Stimulated activated CD8-positive, alpha-beta memory T cell treated with anti-CD3 and anti-CD28 coated beads, Interleukin-7, amount 100 ng/mL, for 24 hours (primary cell): ENCODE measurements at places on chromosomes 2 and 18.

DNA sequence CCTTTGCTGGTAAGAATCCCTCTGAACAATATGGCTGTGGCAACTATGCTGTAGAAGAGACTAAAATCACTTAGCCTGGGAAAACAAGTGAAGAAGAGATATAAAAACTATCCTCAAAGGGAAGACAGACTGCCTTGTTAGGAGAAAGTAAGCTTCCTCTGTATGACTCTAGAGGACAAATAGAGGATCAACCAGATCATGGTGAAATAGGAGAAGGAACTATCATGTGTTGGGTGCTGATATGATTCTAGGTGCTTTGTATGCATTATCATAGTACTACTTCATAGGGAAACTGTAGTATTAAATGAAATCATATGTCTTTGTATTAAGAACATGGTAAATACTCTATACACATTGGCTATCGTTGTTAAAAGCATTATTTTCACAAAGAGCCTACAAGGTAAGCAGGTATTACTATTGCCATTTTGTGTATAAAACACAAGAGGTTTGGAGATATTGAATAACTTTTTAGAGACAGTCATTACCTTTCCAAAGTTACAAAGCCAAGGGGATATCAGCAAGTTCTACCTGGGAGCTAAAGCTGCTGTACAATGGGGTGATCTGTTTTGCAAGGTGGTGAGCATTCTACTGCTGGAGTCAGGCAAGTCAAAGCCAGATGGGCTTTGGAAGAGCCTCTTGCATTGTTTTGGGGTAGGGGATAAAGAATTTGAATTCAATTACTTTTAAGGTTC is 402.6 kb downstream of the ALK start:
- DNase-seq = no peak

DNA sequence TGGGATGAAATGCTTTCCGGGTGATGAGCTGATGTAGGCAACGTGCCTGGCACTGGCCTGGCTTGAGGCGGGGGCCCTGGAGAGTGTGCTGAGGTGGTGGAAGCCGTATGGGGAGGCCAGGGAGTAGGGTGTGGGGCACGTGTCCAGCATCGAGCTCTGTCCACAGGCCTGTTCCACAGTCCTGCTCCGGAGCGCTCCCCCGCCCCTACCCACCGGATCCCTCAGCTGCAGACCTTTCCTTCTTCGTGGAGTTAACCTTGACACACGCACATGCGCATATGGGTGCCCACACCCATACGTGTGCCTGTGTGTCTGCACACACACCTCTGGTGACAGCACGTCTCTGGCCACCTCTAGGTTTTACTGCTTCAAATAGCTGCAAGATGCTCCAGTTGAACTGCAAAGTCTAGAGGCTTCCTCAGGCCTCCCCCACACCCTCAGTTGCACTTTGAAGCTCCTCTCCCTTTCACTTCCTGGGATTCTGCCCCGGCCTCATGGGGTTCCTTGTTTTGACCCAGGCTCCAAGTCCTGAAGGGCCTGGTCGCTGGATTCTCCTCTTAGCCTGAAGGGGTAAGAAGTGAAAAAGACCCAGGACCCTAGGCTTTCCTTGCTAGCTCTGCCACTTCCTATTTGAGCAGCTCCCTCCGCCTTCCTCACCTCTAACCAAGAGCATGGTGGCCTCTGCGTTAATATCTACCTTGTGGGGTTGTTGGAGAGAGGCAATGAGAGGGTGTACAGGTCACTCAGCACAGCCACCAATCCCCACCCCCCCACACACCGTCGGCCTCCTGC is 49.5 kb downstream of the INHBB start:
- DNase-seq = no peak

DNA sequence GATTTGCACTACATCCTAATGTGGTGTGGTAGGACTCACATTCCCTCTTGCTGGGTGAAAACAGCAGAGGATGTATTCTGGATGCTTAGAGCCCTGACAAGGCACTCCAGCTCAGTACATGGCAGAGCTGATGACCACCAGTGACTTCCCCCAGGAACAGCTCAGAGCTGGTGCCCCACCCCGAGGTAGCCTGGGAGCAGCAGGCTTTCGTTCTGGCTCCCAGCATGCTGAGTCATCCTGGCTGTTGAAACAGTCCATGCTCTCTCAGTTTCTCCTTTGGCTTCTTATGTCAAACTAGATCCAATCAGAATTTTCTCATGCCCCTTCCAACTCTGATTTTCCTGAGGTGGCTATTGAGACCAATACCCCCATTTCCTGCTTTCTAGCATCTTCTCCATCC is 438.2 kb downstream of the NBAS start:
- DNase-seq = no peak

DNA sequence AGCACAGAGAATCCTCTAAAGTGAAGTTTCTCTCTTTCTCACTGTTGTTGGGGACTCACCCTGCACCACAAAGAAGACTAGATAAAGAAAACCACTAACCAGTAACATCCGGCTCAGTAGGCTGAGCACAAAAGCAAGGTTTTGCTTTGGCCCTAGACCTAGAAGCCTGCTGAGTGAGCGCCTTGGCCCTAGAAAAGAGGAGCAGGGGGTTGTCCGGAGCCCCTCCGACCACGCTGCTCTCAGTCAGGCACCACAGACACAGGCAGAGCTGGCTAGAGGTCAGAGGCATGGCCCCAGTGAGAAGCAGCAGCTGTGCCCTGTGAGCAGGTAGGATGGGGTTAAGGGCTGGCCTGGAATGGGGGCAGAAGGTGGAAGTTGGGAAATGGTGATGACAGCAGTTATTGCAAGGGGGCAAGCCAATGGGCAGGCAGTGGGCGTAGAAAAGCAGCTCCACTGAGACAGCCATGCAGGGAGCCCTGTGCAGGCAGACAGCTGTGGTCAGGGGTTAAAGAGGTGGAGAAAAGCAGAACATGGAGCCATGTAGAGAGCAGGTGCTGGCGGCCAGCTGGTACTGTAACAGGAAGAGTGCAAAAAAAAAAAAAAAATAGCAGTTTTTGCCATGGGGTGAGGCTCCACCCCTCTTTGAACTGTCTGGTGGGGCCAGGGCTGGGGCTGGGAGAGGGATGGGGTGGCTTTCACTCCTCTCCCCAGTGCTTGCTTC is 36.9 kb upstream of the SLC14A1 start:
- DNase-seq = no peak

GRCh38 chr18:21408681-21409080 is 166.6 kb downstream of the GREB1L start:
- no peak for DNase-seq
